Kidney epithelial cell (primary cell): ENCODE measurements at places on chromosomes 6 and 20. TPM values are rescaled to one million over a fixed set of nuclear protein-coding genes. Genes with fewer than 3 reads are reported as not detected.

Gene CSNK2A1
- 199 and 228 TPM in 2 replicates for total RNA-seq

Gene C20orf144
- total RNA-seq = not detected in 2 replicates

Gene NFATC2
- 2.9 and 3.2 TPM in 2 replicates for total RNA-seq

Gene RBCK1
- 292 and 371 TPM in 2 replicates for total RNA-seq
